Frontal cortex (tissue), 4 donors: ENCODE measurements at places on chromosomes 3 and 15. TPM values are rescaled to one million over a fixed set of nuclear protein-coding genes. Genes with fewer than 3 reads are reported as not detected.

The GOLGA8T gene
- not detected for total RNA-seq

The ZNF80 gene
- total RNA-seq, result not detected

The TRIM71 gene
- 2.9 TPM for total RNA-seq

The GPR62 gene
- total RNA-seq, result 0.41 TPM

The ZNF501 gene
- total RNA-seq, result 25.7 TPM

The MORC1 gene
- under 0.01 TPM for total RNA-seq

The IL20RB gene
- 0.82 TPM for total RNA-seq

The PDCD7 gene
- total RNA-seq, result 13.9 TPM

The CCNB2 gene
- total RNA-seq, result 4.9 TPM

The ARPC4 gene
- total RNA-seq, result 181 TPM

The CHRNA5 gene
- 11.4 TPM for total RNA-seq

The C2CD4A gene
- total RNA-seq, result under 0.01 TPM

The C3orf52 gene
- total RNA-seq, result 0.41 TPM

The EPHA3 gene
- 136 TPM for total RNA-seq

The IQCF5 gene
- total RNA-seq, result not detected

The TIMP4 gene
- 3.3 TPM for total RNA-seq
